ENCODE measurements at places on chromosomes 12 and 14.

- DNase-seq, result no peak
Measured at GRCh38 chr12:128992550-128992949, 139.3 kb downstream of the GLT1D1 start.

DNA sequence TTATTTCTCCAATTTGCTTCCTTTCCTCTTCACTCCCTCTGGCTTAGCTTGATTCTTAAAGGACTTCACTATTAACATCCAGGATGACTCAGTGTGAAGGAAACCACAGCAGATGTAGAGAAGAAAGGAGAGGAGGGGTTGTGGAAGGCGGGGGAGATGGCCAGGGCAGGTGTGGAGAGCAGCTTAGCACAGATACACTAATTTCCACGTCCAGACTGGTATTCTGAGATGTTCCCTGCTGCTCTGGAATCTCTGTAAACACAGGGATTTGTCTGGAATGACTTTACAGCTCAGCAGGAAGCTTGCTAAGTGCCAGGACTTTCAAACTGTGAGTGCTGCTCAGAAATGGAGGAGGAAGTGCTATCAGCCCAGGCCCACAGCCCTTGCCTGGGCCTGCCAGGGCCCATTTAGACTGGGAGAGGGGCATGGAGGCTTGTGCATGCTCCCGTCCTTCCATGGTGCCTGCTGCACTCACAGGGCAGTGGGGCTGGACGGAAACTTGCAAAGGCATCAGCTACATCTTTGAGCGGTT is 202.5 kb upstream of the DDHD1 start:
- DNase-seq, result peak; percentile 21

- DNase-seq, result no peak
Measured at GRCh38 chr12:104951759-104952509, 6.2 kb downstream of the SLC41A2 start.

DNA sequence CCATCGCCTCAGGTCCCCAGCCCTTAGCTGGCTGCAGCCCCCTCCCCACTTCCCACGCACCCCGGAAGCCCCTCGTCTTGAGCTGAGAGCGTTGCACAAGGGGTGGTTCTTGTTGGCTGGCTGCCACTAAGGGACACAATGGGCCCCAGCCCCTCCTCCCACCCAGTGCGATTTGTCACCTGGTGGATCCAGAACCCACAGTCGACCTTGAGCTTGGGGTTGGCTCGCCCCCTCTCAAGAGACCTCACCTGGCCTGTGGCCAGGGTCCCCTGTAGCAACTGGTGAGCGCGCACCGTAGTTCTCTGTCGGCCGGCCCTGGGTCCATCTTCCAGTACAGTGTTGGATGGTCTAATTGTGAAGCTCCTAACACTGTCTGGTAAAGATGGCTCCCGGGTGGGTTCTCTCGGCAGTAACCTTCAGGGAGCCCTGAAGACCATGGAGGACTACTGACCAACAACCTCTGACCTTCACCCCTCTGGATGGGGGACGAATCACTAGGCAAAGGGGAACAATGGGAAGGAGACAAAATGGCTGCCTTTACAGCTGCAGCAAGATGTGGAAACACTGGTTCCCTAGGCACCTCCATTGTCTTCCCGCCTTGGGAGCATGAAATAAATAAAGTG is 6.6 kb downstream of the PHB2 start:
- no peak for DNase-seq

- DNase-seq, result no peak
Measured at GRCh38 chr12:101165319-101165718, 44.7 kb downstream of the SLC5A8 start.

DNA sequence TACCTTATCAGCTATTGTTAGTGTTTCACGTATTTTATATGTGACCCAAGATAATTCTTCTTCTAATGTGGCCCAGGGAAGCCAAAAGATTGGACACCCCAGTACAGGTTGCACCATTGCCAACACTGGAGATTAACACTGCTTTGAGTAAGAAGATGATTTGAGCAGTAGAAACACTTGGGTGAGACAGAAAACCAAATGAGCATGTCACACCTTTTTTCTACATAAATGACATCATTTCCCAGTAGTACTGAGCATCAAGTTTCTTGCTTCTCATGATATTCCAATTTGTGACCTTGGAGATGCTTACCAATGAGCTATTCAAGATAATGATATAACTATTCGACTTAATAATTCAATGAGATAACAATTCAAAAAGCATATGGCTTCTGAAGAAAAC is 140.0 kb downstream of the LLPH start:
- no peak for DNase-seq

- DNase-seq, result no peak
Measured at GRCh38 chr14:45060551-45060950, 23.4 kb upstream of the PRPF39 start.

- DNase-seq, result peak; percentile 96
Measured at GRCh38 chr12:53984901-53985691, at the start of gene HOXC10. HOXC10 (plus strand) TSS chr12:53985146; CDS start chr12:53985260, 114 bp downstream.

- no peak for DNase-seq
Measured at GRCh38 chr12:24719293-24719721, 229.6 kb downstream of the BCAT1 start.

DNA sequence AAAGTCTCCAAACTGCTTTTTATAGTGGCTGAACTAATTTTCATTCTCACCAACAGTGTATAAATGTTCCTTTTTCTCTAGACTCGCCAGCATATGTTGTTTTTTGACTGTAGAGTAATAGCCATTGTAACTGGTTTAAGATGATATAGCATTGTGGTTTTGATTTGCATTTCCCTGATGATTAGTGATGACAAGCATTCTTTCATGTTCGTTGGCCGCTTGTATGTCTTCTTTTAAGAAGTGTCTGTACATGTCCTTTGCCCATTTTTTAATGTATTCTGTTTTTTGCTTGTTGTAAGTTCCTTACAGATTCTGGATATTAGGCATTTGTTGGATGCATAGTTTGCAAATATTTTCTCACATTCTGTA is 404.9 kb downstream of the FLRT2 start:
- no peak for DNase-seq

- DNase-seq, result no peak
Measured at GRCh38 chr14:55898938-55899337, 219.3 kb upstream of the PELI2 start.

GRCh38 chr14:93073910-93074769 is 41.6 kb downstream of the ITPK1 start:
- no peak for DNase-seq

GRCh38 chr12:92955997-92956663 is 27.0 kb upstream of the EEA1 start:
- no peak for DNase-seq

DNA sequence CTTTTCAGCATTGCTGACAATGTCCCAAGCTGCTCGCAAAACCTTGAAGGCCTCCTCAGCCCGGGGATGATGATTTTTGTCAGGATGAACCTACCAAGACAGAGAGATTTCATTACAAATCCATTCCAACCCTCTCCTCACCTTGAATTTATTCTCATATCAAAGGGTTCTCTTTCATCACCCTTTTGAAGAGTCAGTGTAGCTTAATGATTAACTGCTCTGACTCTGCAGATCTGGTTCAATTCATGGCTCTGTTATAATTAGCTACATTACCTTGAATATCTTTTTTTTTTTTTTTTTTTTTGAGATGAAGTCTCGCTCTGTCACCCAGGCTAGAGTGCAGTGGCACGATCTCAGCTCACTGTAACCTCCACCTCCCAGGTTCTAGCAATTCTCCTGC is 5.6 kb downstream of the ORMDL2 start:
- DNase-seq, result no peak

GRCh38 chr12:103012884-103013283 is 55.4 kb downstream of the ASCL1 start:
- no peak for DNase-seq

GRCh38 chr14:68249661-68250451 is 430.3 kb downstream of the RAD51B start:
- no peak for DNase-seq

DNA sequence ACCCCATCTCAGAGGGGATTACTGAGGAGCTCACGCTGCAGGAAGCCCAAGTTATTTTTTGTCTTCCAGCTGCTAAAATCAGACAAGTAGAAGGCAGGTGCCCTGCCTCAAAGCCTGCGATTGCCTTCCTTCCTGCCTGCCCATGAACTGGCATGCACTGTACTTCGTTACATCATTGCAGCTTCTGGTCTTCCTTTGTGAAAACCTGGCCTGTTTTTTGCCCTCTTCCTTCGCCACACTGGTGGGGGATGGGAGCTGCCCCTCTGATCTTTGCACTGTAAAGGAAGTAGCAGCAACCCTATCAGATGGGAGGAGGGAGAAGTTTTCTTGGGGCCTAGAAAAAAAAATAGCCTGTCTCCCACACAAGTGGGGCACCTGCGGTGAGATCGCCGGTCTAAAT is 1098.7 kb downstream of the BCL11B start:
- no peak for DNase-seq

DNA sequence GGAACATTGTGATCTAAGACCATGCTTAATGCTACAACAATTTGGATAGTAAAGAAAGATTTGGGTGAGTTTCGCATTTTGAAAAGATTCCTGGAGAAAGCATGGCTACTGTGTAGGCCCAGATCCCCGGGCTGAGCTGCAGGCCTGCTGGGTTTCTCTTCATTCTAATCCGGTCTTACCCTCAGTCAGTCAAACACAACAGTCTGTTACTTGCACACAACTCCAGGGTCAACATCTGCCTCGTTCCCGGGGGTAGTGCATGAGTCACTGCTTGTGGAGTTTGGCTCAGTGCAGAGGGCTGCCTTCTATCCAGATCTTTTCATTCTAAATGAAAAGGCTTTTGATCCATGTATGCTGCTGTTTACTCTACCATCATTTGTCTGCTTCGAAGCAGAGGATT is 60.4 kb upstream of the SEL1L start:
- DNase-seq, result peak; percentile 68

GRCh38 chr14:88934351-88934806 is 109.9 kb downstream of the TTC8 start:
- no peak for DNase-seq

- no peak for DNase-seq
Measured at GRCh38 chr14:69873877-69874780, 5.1 kb upstream of the SMOC1 start.

All from WERI-Rb-1 (cell line).